ENCODE measurements at places on chromosomes 2 and 18. TPM values are rescaled to one million over a fixed set of nuclear protein-coding genes. Genes with fewer than 3 reads are reported as not detected.
A peak's percentile ranks its signal among the peaks of the same experiment; 100 is the strongest.

DNA sequence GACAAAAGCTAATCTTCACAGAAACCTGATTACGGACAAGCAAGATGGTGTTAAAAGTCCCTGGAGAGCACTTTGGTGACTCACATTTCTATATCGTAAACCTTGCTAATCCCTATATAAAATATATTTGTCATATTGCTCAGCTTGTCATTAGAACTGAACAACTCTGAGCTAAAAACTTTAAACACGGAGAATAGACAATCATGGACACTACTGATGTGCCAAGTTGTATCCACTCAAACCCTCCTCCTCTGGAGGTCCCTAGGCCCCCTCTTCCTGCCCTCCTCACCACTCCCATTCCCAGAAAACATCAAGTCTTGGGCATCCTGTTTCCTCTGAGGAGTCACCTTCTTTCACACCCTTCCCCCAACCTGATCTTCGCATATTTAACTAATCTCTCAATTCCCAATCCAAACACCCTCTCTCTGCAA lies 138.7 kb upstream of the PID1 start:
- H3K27ac ChIP-seq: no peak overlapping the region
- no peaks in the 10 kb centered on the region for H3K36me3 ChIP-seq
- DNase-seq: no peak
- H3K27me3 ChIP-seq: no peaks in the 10 kb centered on the region
- no peaks in the 10 kb centered on the region for H3K4me1 ChIP-seq

DNA sequence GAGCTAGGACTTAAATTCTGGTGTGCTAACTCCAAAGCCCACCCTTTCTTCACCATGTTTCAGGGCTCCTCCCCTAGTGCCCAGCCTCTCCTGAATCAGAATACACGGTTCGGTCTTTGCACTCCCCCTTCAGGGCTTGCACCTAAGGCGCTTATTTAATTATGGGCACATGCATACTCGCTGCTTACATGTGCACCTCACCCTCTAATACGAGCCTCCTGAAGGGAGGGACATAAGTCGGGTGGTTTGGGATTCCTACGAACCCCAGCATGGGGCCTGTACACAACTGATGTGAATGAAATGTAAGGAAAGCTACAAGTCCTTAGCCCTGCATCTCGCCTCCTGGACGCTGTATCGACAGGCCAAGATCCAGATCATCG lies 435 bp downstream of the IFT172 start:
- peak overlapping the region; percentile 90 for H3K27ac ChIP-seq
- DNase-seq: no peak
- no peaks in the 10 kb centered on the region for H3K36me3 ChIP-seq
- peaks cover 1% of the 10 kb centered on the region for H3K27me3 ChIP-seq

- no peak for DNase-seq
- H3K4me1 ChIP-seq: peaks cover 13% of the 10 kb centered on the region
- no peak overlapping the region for H3K27ac ChIP-seq
- H3K36me3 ChIP-seq: peaks cover 34% of the 10 kb centered on the region
These were observed 7.3 kb downstream of the INSIG2 start for GRCh38 chr2:118095610-118096009.

The SKOR2 gene
- not detected for total RNA-seq

The TMEM247 gene
- total RNA-seq: not detected

The IL1F10 gene
- not detected for total RNA-seq

Measured in CD4-positive, CD25-positive, alpha-beta regulatory T cell (primary cell).